ENCODE measurements at places on chromosomes 7 and 10.

DNA sequence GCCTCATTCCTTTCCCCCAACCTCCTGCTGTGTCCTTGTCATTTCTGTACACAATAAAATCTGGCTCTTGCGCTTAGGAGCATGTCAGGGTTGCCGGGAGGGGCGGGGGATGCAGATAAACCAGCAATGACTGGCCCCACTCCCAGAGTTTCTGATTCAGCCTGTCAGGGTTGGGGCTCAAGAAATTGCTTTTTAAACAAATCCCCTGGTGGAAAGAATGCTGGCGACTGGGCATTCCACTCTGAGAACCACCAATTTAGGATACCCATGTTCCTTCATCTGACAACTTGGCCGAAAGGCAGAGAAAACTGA is 376.4 kb downstream of the TCERG1L start:
- DNase-seq = no peak

- peak; percentile 81 for DNase-seq
Measured at GRCh38 chr10:110865186-110865808, 6.4 kb upstream of the PDCD4 start.

DNA sequence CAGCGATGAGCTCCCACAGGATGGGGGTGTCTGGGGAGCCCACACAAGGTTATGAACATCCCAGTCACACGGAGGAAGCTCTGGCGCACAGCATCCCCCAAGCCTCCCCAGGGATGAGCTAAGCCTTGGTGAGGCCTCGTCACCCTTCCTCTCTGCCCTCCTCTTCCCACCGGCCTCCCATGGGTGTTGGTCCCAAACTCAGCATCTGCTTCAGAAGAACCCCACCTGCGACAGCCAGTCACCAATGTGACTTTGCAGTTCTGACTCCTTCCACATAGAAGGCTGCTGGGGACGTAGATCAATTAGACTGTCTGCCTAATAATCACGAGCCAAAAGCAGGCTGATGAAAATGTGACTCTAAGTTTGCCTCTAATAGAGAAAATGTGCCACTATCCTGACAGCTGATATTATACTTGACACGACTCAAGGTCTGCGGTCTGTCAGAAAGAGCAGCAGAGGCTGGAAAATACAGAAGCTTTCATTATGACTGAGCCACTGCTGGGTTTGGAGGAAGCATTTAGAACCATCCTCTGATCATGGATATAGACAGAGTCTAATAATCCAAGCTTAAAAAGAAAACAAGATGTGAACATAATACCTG is 116.0 kb upstream of the PFKP start:
- DNase-seq = no peak

- no peak for DNase-seq
Measured at GRCh38 chr10:30709229-30709628, 79.7 kb upstream of the LYZL2 start.

DNA sequence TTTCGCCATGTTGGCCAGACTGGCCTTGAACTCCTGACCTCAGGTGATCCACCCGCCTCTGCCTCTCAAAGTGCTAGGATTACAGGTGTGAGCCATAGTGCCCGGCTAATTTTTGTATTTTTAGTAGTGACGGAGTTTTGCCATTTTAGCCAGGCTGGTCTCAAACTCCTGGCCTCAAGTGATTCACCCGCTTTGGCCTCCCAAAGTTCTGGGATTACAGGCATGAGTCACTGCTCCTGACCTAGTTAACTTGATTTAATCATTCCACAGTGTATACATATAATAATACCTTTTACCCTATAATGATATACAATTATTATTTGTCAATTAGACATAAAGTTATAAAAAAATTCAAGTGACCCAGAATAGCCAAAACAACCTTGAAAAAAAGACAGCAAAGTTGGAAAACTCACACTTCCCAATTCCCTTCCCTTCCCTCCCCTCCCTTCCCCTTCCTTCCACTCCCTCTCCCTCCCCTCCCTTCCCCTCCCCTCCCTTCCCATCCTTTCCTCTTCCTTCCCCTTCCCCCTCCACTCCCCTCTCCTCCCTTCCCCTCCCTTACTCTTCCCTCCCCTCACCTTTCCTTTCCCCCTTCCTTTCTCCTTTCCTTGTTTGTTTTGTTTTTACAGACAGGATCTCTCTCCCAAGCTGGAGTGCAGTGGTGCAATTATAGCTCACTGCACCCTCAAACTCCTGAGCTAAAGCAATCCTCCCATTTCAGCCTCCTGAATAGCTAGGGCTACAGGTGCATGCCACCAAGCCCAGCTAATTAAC is 14.8 kb upstream of the ZMIZ2 start:
- no peak for DNase-seq

GRCh38 chr7:43735802-43736603 is 6.7 kb upstream of the COA1 start:
- DNase-seq = no peak

DNA sequence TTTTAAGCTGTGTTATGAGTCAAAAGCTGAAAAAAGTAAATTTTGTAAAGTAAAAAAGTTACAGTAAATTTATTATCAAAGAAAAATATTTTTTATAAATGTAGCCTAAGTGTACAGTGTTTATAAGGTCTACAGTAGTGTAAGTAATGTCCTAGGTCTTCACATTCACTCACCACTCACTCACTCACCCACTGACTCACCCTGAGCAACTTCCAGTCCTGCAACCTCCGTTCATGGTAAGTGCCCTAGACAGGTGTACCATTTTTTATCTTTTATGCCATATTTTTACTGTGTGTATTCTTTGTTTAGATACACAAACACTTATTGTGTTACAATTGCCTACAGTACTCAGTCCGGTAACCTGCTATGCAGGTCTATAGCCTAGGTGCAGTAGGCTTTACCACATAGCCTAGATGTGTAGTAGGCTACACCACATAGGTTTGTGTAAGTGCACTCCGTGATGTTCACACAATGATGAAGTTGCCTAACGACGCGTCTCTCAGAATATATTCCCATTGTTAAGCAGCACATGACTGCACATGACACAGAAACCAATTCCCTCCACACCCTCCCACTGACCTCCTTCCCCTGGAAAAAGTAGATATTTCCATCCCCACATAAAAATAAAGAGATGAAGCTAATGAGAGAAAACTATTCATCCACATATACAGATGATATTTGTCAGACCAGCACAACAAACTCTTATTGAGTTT is 44.8 kb upstream of the FGL2 start:
- no peak for DNase-seq

DNA sequence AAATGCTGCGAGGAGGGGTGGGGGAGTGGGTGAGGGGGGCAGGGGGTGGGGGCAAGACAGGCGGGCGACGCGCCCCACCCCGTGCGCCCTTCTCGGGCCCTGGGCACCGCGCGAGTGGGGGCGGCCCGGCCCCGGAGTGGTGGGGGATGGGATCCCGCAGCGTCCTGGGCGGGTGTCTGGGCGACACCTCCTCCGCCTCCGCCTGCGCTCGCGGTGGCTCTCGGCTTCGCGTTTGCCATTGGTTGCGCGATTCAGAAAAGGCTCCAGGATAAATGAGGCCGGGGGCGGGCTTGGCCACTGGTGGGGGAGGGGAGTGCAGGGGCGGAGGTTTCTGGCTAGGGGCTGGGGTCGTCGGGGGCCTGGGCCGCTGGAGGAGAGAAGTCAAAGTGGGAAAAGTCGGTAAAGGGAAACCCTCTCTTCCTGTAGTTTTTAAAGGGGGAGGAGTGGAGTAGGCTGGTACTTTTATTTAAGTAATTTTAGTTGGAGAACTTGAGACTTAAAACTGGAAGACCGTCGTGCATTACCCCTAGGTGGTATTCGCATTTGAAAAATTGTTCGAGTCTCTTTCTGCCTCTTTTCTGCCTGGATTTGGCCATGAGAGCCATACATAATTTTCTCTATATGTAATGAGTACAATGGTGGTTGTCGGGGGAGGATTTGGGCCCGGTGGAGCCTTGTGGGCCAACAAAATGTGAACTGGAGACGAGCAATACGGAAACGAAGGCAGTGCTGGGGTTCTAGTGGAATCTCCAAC is 992 bp upstream of the IGF2BP3 start:
- DNase-seq = peak; percentile 94

- DNase-seq = no peak
Measured at GRCh38 chr7:78101076-78101475, 302.5 kb downstream of the PHTF2 start.

- DNase-seq = no peak
Measured at GRCh38 chr7:98215561-98216495, 4.6 kb downstream of the BHLHA15 start.

DNA sequence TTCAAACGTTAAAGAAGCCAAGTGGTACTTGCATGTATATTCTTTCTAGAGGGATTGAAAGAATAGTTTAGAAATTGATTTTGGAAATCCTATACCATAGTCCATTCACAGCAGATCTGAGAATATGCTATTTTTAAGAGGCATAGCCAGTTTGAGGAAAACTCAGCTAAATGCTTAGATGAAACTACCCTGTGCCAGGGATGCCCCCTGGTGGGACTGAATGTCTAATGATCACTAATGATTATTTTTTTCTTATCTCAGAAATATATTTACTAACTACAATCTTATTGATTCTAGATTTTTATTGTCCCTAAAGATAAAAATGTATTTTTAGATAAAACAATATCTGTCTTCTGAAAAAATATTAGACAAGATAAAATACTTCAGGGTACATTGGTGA is 844.9 kb upstream of the PHF14 start:
- no peak for DNase-seq

DNA sequence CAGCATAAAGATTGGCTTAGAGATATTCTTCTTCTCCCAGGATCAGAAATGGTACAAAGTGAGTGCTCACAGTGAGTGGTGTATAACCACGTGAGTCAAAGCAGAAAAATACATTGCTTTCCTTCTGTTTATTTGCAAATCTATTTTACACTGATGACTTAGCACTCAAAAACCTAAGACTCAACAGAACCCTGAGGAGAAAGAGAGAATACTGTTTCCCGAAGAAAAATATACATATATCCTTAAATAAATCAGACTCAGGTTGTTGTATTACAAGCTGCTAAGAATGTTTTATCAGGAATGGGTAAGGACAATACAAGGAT is 48.7 kb downstream of the ODAD2 start:
- DNase-seq = no peak

DNA sequence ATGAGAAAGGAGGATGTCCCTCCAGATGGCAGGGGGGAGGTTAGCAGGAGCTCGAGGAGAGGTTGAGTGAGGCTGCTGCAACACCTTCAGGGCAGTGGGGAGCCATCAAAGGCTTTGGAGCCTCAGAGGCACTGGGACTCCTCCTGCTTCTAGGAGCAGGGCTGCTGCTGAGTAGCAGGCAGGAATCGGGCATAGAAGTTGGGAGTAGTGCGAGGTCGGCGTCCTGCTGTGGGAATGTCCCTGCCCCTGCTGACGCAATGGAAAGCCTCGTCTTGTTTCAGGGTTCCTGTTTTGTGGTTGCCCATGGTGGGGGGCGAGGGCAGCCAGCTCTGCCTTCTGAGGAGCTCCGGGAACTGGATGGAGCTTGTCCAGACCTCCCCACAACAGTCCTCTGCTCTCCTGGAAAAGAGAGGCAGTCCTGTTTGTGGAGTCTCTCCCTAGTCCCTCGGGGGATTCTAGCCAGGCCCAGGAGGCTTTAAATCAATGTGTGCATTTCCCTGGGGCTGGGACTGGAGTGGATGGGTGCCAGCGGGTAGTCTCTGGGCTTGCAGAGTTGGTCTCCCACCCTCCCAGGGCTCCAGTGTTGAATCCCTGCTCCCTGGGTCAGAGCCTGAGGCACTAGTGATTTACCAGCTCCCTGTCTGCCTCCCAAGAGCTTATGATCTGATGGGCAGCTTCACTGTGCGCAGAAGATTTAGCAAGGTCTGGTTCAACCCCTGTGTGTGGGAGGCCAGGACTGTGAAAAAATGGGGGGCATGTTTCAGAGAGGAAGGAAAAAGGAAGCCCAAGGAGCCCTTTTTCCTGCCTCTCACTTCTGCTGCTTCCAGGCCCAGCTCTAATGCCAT is 98.7 kb upstream of the PPIF start:
- DNase-seq = peak; percentile 72

DNA sequence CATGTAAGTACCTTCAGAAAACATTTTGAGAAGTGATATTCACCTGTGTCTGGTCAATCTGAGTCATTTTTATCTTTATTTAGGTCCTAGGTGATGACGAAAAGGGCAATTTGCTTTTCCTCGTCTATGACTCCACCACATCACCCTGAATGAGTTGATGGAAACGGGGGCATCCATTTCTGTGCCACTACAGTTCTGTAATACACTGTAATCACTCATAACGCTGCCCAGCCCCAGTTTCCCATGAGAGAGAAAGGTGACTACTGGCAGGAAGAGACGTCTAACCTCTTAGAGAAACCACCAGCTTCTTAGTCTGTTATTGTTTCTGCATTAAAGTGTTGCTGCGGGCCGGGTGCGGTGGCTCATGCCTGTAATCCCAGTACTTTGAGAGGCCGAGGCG is 205.3 kb upstream of the MKLN1 start:
- DNase-seq = no peak

- no peak for DNase-seq
Measured at GRCh38 chr10:75788394-75789205, 357.2 kb downstream of the LRMDA start.

DNA sequence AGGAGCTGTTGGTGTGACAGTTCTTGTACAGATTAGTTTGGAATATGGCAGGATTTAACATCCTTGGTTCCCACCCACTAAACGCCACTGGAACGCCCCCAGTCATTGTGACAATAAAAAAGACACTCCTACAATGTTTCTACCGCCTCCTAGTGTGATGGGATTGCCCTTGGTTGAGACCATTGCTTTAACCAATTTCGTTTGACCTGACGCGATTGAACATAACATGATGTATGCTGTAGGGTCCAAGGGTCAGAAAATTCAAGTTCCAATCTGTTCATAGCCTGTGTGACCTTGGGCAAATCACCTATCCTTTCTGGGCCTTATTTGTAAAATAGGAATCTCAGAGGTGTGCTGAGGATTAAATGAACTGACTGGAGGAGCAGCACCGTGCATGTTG is 12.5 kb downstream of the MXI1 start:
- no peak for DNase-seq

DNA sequence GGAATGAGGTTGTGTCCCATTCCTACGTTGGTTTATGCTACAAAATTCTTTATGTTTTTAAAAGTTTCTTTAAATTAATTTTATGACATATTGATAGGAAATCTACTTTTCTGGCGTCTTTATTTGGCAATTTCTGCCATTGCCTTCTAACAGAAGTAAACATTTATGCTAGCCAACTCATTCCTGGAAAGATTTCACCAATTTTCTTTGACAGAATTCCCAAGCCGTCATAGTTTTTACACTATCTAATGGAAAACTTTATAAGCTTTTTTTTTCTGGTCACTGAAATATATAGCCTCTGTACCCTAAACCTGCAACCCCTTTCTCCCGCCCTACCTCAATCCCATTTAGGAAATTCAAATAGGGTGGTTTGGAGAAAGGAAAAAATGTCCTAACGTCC is 6.1 kb upstream of the TCAF1 start:
- no peak for DNase-seq

GRCh38 chr7:151971829-151972228 is 15.6 kb downstream of the GALNTL5 start:
- no peak for DNase-seq

DNA sequence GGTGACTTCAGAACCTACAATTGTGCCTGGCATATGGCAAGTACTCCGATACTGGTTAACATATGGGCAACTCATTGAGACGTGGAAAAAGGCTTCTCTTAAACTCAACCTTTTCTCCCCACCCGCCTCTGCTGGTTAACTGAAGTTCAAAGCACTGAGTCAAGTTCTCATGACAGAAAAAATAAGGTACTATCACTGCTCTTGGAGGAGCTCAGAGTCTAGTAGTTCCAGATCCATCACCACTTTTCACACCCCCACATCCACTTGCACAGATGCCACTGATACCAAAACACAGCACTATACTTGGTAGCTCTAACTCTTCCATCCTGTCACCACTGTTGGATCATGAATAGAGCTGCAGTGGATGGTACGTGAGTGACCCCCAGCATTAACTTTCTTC is 36.2 kb downstream of the CCDC6 start:
- DNase-seq = no peak

GRCh38 chr10:82211346-82211745 is 336.4 kb downstream of the NRG3 start:
- peak; percentile 18 for DNase-seq
